ENCODE measurements at places on chromosomes 12 and 14.

- no peak for DNase-seq
Measured at GRCh38 chr12:98466640-98467400, 48.6 kb upstream of the TMPO start.

DNA sequence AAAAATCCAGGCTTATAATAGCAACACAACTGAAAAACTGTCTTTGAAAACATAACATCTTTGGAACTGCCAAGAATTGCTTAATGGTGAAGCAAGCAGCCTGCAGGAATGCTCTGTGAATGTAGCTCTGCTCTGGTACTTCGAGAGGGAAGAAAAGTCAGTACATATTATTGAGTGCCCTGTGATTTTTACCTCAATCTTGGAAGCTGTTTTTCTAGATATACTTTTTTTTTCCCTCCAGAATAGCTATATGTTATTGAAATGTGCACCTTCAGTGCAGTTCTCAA is 508.1 kb downstream of the PCNX1 start:
- DNase-seq, result peak; percentile 61

- DNase-seq, result no peak
Measured at GRCh38 chr12:53091756-53092155, 5.7 kb upstream of the IGFBP6 start.

- DNase-seq, result peak; percentile 29
Measured at GRCh38 chr12:119780786-119781434, 96.2 kb downstream of the CIT start.

DNA sequence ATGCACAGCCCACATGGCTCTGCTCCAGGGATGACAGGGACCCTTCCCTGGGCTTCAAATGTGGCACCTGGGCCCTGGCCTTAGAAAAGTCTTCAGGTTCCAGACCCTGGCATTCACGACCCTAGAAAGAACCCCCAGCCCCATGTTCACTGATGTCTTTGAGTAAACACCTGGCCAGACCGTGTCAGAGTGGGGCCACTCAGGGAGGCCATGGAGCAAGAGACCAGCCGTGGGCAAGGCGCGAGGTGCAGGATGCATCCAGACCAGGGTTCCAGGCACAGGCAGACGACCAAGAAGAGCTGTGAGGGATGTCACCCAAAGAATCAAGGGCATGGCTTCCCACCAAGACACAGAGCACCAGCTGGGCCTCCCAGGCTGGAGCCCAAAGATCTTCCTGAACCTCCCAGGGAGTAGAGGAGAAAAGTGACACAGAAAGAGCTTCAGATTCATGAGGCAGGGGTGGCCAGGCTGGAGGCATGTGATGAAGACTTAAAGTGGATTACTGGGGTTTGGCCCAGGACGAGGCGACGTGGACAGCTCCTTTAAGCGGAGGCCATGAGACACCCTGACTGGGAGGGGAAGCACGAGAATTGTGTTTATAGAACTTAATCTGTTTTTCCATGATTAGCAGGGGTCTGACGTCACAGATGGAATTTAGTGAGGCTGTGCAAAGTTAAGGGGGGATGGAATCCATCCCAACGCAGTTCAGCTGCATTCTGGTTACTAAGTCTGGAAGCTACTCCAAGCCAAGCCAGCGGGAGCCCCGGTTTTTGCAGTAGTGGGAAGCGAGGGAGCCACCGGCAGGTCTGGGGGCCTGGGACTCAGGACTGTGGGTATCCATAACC is 61.6 kb downstream of the ARL6IP4 start:
- DNase-seq, result peak; percentile 88

GRCh38 chr12:84247931-84248330 is 664.7 kb downstream of the SLC6A15 start:
- DNase-seq, result no peak

GRCh38 chr12:22702690-22703089 is 77.7 kb downstream of the ETNK1 start:
- DNase-seq, result no peak

DNA sequence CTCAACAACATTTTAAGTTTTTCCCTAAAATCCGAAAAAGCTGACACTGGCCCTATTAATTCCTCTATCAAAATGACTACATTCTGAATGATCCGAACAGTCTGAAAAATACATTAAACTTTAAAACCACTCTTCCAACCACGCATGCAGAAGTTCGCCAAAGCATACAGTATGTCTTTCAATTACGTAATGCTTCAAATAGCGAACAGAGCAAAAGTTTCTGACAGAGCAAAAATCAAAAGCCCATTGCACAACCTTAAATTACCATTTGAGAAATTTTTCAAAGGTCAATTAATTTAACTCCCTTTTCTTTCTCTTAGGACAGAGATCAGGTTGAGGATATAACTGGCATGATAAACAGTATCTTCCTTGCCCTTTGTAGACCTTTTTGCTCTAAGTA is 33.2 kb downstream of the LRIG3 start:
- DNase-seq, result no peak

- no peak for DNase-seq
Measured at GRCh38 chr12:119710374-119710964, 42.5 kb downstream of the PRKAB1 start.

DNA sequence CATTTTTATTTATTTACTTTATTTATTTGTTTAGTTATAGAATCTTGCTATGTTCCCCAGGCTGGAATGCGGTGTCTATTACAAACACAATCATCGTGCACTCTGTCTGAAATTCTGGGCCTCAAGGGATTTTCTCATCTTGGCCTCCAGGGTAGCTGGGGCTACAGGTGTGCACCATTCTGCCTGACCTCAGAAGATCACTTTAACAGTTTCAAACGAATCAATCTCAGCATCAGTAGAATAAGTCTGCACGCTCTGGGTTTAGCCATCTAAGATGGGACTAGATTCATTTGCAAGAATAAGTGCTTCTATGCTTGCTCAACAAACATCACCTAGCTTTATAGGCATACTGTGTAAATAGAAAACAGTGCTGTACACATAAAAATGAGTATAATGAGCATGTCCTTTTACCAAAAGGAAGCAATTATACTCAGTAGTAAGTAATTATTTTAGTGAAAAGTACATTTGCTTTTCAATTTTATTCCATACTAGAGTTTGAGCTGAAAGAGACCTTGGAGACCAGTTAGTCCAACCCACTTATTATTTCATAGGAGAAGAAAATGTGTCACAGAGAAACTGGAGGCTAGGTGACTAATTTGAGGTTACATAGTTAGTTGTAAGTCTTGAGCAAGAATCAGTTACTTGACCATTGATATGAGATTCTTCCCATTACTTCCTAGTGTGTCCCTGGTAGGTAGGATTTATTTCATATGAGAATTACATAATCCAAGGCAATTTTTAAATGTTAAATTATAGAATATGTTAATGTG is 456.5 kb upstream of the LMO3 start:
- no peak for DNase-seq

- DNase-seq, result no peak
Measured at GRCh38 chr14:91169951-91170350, 56.1 kb downstream of the DGLUCY start.

DNA sequence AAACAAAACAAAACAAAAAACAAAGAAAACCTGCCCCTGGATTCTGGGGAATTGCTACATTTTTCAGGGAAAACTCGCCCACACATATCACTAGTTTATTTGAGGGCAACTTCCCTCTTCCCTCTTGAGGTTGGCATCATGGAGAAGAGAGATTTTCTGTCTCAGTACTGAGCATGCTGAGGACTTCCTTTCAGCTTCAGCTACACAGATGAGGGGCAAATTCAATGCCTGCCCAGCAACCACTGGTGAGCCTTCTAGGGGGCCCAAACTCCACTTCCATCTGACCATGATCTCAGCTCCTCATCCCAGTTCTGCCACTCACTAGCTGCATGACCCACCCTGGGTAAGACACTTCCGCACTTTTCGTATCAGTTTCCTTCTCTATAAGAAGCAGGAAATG is 63.1 kb upstream of the SCN8A start:
- no peak for DNase-seq

GRCh38 chr14:23446291-23446851 is 10.9 kb upstream of the MYH7 start:
- no peak for DNase-seq

- DNase-seq, result no peak
Measured at GRCh38 chr14:95255013-95255412, 64.7 kb downstream of the CLMN start.

DNA sequence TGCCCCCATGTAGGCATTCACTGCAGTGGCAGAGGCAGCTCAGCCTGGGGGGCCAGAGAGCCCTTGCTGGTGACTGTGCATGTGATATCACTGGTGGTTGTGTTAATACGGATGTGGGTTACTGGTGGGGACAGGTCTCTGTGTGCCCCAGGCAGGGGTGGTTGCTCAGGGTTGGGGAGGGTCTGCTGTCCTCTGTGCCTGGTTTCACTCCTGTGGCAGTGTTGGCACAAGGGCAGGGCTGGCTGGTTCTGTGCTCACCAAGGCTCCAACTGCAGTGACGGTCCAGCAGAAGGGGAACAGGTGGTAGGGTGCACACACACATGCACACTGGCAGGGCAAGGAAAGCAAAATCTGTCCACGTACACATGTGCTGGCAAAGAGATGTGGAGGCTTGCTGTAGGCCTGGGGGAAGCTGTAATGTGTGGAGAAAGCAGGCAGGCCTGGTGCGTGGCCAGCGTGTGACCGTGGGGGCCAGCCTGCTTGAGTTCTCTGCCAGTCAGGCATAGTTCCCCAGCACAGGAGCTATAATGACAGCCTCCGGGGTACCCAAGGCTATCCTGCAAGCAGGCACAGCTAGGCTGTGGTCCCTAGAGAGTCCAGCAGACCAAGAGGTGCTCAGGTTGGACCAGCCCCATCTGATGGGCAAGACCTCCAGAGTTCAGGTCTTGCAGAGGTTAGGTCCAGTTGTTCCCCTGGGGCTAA is 254.6 kb downstream of the FBXL14 start:
- DNase-seq, result no peak

GRCh38 chr14:77903937-77904617 is 104.2 kb downstream of the ADCK1 start:
- DNase-seq, result peak; percentile 58

DNA sequence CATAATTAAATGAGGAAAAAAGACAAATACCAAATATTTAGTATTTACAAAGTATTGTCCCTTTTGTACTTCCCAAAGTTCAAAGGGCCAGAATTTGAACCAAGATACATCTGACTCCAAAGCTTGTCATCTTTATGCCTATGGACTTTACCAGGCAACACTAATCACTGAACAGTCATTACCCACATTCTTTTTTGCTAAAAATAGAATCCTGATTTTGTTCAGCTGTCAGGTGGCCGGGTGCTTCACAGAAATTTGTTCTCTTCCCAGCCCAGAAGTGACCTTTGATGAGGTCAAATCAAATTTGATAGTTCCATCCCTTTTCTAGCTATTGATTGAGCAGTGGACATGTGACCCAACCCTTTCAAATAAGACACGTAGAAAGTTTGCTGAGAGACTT is 121.6 kb downstream of the LLPH start:
- no peak for DNase-seq

DNA sequence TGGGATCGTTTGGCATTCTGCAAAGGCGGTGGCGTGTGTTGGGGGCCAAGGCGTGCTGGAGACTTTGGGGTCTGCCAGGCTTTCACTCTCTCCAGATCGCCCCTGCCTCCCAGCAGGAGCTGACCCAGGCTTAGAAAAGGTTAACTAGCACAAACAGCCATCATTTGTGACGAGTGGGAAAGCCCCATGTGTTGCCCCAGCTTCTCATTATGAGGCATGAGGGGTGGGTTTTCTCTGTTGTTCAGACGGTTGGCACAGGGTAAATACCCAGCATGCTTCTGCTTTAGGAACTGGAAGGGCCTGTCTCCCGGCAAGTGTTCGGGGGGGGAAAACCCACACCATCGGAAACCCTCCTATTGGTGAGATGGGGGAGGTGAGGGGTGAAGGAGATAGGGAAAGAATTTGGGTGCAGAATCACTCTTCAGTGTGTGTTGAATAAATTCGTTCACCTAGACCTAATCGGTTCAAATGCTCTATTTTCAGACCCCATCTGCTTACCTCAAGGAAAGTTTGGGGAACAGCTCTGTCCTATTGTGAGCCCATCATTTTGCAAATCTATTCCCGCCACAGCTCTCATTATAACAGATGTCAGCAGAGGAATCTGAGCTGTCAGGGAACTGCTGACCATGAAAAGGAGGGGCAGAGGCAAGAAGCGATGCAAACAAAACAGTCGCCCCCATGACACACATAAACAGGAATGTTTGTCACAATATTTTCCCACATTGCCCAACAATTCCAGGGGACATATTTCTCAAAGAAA is 34.7 kb upstream of the C12orf42 start:
- no peak for DNase-seq

DNA sequence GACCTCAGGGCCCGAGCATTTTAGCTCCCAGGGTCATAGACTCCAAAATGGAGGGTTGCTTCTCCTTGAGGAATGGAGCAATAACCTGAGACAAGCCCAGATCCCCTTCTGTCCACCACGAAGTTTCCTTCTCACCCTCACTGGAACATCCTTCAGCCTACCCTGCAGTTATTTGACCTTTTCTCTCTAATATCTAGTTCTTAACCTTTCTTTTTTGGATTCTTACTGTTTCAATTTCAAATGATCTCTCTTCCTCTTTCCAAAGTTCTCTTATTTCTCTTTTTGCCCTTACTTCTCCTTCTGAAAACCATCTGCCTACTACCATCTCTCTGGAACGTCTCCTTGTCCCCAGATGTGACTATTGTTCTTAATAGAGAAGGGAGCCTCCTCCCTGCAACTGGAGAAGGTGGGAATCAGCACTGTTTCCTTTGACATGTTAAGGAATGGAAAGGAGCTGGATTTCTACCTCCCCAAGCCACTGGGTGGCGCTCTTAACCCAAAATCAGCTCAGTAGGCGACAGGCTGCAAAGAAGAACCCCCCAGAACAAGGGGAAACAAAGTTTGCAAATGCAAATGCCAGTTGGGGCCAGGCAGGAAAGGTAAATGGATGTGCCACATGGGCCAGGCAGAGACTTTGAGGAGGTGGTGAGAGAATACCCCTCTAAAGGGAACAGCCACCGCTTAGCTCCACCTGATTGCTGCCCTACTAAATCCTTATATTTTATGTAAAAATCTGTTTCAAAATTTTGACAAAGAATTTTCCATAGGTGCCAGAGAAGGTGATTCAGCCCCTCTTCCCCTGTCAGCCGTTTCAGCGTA is 22.4 kb upstream of the PDE1B start:
- DNase-seq, result peak; percentile 13
